Activated CD4-positive, alpha-beta T cell treated with anti-CD3 and anti-CD28 coated beads for 36 hours (primary cell): ENCODE measurements at places on chromosomes 1 and 21. TPM values are rescaled to one million over a fixed set of nuclear protein-coding genes. Genes with fewer than 3 reads are reported as not detected.

- no peak for DNase-seq
These were observed 16.3 kb downstream of the ZFYVE9 start for GRCh38 chr1:52158218-52158617.

The ACP6 gene
- 11.7 TPM for total RNA-seq

- peak; percentile 65 for DNase-seq
These were observed 1.5 kb downstream of the PLK3 start for GRCh38 chr1:44801491-44802305.

GRCh38 chr1:1616045-1616790 is 918 bp downstream of the MIB2 start:
- peak; percentile 65 for DNase-seq

DNA sequence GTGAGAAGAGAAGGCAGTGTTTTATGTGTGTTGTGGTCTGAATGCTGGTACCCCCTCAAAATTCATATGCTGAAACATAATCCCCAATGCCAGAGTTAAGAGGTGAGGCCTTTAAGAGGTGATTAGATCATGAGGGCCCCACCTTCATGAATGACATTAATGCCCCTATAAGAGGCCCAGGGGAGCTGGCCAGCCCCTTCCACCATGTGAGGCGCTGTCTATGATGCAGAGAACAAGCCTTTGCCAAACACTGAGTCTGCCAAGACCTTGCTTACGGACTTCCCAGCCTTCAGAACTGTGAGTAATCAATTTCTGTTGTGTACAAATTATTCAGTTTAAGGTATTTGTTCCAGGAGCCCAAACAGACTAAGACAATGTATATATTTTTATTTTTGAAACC is 20.2 kb downstream of the CAPZB start:
- DNase-seq: no peak

GRCh38 chr1:28144203-28145135 is 32.0 kb downstream of the PTAFR start:
- peak; percentile 68 for DNase-seq

GRCh38 chr1:172698224-172698623 is 39.3 kb downstream of the FASLG start:
- no peak for DNase-seq

- no peak for DNase-seq
These were observed 20.6 kb downstream of the GPR3 start for GRCh38 chr1:27413004-27413403.

The FCGR3A gene
- total RNA-seq: not detected

The KDF1 gene
- total RNA-seq: 0.39 TPM

The NUP210L gene
- total RNA-seq: 0.04 TPM

DNA sequence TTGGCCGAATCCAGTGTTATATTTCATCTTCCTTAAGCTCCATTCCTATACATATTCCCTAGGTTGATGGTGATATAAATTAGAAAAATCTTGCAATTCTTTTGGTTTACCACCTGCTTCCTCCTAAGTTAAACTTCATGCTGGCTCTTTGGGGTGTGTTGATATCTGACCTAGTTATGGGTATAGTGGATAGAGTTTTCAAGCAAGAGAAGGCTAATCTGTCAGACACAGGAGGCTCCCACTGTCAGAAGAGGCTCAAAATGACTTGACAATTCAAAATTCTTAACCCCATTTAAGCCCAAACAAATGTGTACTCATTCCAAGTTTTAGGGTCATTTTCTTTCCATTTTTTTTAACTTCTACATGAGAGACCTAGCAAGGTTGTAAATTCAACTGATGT is 8.5 kb upstream of the SLC35D1 start:
- DNase-seq: no peak

DNA sequence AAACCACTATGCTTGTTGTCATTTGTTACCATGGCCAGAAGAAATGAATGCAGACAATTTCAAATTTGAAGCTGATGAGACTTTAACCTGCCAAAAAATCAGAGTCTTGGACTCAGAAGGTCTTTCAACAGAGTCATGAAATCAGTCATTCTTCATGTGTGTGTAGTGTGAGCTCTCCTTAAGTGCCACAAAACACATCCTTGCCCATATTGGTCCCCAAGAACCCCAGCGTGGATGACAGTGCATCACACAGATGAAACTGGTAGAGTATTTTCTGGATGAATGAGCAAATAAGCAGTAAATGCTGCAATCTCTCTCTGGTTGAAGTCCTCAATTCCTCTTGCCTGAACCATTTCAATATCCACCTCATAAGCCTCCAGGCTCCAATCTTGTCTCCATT is 28.7 kb upstream of the ETS2 start:
- DNase-seq: peak; percentile 25

The OR2M3 gene
- total RNA-seq: not detected

- DNase-seq: no peak
These were observed 54.4 kb downstream of the SNRPE start for GRCh38 chr1:203915811-203916210.

The PADI2 gene
- total RNA-seq: 0.05 TPM

GRCh38 chr1:32246888-32247273 is at the start of gene FAM167B:
TSS of gene FAM167B (plus strand) at chr1:32247222. CDS start at chr1:32247422, 200 bp downstream.
- no peak for DNase-seq

GRCh38 chr1:215394084-215394991 is 172.8 kb upstream of the KCTD3 start:
- no peak for DNase-seq

DNA sequence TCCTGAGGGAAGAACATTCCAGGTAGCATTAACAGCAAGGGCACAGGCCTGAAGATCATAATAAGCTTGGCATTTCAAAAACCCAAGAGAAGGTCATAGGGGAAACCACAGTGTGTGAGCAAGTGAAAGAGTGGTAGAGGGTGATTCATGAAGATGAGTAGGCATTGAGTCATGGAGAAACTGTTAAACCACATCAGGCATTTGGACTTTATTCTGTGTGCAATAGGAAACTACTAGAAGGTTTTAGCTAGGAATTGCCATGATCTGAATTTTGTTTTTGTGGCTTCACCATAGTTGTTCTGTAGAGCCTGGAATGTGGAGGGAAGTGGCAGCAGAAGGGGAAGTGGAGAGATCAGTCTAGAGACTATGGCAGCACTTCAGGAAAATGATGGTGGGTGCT is 359.0 kb upstream of the PTBP2 start:
- DNase-seq: peak; percentile 13
